T follicular helper cell (primary cell): ENCODE measurements at places on chromosomes 5 and 9.

DNA sequence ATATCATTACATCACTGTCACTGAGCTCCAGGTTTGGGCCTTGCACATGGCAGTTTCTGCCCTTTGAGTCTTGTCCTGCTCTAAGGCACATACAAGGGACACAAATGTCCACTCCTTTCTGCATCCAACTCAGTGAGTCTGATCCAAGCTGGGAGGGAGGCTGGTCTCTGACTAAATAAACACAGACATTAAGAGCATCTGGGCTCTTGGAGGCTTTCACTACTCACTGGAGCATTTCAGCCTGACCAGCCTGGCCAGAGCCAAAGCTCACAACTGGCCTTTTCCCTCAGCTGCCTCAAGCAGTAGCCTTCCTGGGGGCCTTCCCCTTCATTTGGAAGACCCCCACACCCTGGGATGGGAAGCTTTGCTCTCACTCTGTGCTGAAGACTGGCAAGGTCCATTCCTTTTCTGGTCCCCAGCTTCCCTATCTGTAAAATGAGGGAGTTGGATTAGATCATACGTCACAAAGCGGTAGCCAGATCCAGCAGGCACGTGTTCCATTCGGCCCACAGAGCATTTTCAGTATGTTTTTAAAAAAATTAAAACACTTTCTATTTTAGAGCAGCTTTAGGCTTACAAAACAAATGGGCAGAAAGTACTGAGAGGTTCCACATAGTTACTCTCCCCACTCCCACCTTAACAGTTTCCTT lies 58.6 kb upstream of the XPA start:
- DNase-seq = no peak

GRCh38 chr5:1642621-1643061 lies 118.9 kb upstream of the LPCAT1 start:
- no peak for DNase-seq

- no peak for DNase-seq
Measured at GRCh38 chr5:128773378-128773777, 191.9 kb upstream of the SLC27A6 start.

- no peak for DNase-seq
Measured at GRCh38 chr5:93819668-93820067, 78.3 kb upstream of the POU5F2 start.

DNA sequence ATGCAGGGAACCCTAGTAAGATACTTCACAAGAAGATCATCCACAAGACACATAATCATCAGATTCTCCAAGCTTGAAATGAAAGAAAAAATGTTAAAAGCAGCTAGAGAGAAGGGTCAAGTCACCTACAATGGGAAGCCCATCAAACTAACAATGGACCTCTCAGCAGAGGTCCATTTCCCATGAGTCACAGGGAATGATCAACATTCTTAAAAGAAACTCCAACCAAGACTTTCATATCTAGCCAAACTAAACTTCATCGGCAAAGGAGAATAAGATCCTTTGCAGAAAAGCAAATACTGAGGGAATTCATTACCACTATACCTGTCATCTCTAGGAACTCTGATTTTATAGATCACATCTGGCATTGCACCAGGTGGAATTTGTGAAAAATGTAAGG lies 52.9 kb upstream of the SPATA31E1 start:
- DNase-seq = no peak

GRCh38 chr9:134730761-134731496 lies 89.3 kb downstream of the COL5A1 start:
- DNase-seq = no peak
